Neural crest cell (in vitro differentiated cells): ENCODE measurements at places on chromosomes 3 and 15. TPM values are rescaled to one million over a fixed set of nuclear protein-coding genes. Genes with fewer than 3 reads are reported as not detected.

Gene TM4SF1
- total RNA-seq, result not detected in 2 replicates

Gene GOLGA6B
- not detected in 2 replicates for total RNA-seq

Gene LOXL1
- total RNA-seq, result 17.3 and 19.9 TPM in 2 replicates

Gene AGBL1
- total RNA-seq, result 0.05 and 0.07 TPM in 2 replicates

Gene MCTP2
- total RNA-seq, result 0.25 and 0.35 TPM in 2 replicates

Gene DNASE1L3
- not detected in 2 replicates for total RNA-seq

Gene SLC27A2
- 0.86 and 0.91 TPM in 2 replicates for total RNA-seq

Gene RBPMS2
- total RNA-seq, result 40.3 and 40.5 TPM in 2 replicates

Gene NANOGP8
- total RNA-seq, result 0.34 TPM in 1 of 2 replicates, not detected in the other

Gene VGLL3
- 3.2 and 6.1 TPM in 2 replicates for total RNA-seq

Gene KLHL18
- total RNA-seq, result 36.1 and 39.1 TPM in 2 replicates
